ENCODE measurements at places on chromosomes 2 and 18.

DNA sequence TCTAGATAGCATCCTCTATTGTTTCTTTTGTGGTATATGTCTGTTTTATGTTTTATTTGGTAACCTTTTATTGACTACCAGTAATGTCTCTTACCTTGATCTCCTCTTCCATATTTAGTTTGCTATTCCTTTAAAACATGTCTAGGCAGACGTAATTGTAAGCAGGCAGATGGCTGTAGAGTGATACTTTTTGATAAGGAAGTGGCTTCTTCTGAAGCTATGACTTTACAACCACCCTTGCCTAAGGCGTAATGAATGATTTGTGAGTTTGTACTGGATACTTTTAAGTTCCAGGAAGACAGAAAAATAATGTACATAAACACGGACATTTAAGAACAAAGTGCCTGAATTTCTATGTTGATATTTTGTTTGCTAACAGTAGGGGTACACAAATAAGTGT is 85.6 kb downstream of the ZNF804A start:
- no peak for DNase-seq

DNA sequence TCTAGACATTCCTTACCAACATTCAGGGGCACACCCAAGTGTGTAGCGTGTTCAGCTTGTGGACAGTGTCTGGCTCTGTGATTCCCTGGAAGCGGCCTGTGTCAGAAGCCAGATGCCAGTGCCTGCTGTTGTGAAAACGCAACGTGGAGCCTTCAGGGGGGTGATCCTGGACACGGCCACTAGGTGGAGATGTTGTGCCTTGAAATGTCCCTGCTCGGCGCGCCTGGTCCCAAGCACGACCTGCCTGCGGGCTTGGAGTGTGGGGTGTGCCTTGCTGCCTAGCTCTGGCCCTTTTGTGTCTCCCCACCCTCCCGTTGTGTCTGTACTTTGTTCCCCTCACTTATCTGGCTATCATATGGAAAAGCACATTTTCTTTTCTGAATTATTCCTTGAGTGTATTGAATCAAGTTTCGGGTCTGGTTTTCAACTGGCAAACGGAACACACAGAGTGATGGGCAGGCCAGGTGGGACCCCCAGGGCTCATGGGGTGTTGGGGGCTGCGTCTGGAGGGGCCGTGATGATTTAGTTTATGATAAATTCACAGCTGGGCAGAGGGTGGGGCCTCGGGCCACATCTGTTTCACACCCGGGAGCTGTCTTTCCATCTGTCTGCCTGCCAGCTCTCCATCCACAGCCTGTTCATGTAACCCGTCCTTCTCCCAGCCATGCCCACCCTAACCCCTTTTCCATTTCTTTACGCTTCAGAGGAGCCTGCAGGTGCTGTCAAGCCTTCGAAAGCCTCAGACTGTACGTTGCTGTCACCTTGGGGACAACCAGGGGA is 95.5 kb downstream of the DYSF start:
- DNase-seq = peak; percentile 61

- no peak for DNase-seq
Measured at GRCh38 chr2:111184725-111185310, 64.1 kb downstream of the BCL2L11 start.

DNA sequence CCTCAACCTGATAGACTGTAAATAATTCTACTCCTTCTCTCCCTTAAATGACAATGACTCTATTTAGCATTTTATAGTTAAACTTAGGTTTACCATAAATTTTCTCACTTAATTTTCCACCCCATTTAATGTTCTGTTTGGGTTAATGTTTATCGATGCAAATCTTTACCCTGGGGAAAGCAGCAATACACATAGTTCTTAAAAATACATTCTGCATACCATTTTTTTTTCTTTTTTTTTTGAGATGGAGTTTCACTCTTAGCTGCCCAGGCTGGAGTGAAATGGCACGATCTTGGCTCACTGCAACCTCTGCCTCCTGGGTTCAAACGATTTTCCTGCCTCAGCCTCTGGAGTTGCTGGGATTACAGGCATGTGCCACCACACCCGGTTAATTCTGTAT is 14.0 kb downstream of the STAM2 start:
- no peak for DNase-seq

DNA sequence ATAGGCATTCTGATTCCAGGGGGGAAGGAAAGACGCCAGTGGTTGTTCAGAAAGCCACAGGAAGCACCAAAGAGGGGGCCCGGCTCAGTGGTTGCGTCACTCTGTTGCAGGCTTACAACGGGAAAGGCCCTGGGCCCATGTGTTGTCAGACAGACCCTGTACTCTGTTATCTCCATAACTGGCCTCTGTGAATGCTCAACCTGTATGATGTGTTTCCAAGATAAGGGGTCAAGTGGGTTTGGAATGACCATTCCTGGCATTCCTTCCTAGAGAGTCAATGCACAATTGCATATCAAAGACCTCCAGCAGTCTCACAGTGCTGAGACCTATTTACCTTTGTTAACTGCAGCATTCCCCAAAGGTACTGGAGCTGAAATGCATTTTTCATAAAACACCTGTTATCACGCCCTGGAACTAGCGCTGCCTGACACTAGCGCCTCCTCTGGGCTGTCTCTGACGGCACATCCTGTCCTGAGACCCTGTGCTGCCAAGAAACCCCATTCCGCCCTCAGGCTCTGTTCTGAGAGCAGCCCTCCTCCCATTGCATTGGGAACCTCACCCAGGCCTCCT is 13.2 kb upstream of the LRRFIP1 start:
- DNase-seq = peak; percentile 60

DNA sequence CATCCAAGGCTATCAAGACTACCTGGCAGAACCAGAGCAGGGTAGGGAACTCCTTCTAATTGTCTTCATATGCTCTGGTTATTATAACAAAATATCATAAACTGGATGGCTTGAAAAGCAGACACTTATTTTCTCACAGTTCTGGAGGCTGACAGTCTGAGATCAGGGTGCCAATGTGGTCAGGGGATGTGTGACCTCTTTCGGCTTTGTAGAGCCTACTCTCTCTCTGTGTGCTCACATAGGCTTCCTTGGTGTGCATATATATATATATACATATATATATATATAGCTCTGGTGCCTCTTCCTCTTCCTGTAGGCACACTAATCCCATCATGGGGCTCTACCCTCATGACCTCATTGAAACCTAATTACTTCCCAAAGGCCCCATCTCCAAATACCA is 101.6 kb downstream of the ARL6IP6 start:
- no peak for DNase-seq

- peak; percentile 13 for DNase-seq
Measured at GRCh38 chr2:108853421-108853820, 66.8 kb downstream of the CCDC138 start.

DNA sequence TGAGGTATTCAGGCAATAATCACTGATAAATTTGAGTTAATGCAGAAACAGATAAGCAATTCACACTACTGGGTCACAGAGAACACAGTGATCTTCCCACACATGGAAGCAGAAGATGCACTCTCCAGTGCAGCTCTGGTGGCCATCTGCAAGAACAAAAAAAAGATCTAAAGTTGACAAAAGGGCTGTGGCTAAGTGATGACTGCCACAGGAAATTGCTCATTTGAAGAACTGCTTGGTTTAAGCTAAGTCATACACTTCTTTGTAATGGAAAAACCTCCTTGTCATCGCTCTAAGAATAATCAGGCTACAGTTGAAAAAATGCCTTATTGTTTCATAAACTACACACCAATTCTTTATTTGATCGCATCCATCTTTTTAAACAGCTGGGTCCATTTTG is 115.1 kb downstream of the DTNB start:
- peak; percentile 83 for DNase-seq

- no peak for DNase-seq
Measured at GRCh38 chr2:134124047-134124753, 129.7 kb upstream of the MGAT5 start.

GRCh38 chr2:202025816-202026215 is 7.8 kb upstream of the FZD7 start:
- DNase-seq = peak; percentile 62

- no peak for DNase-seq
Measured at GRCh38 chr2:238344035-238344434, 23.7 kb downstream of the TRAF3IP1 start.

DNA sequence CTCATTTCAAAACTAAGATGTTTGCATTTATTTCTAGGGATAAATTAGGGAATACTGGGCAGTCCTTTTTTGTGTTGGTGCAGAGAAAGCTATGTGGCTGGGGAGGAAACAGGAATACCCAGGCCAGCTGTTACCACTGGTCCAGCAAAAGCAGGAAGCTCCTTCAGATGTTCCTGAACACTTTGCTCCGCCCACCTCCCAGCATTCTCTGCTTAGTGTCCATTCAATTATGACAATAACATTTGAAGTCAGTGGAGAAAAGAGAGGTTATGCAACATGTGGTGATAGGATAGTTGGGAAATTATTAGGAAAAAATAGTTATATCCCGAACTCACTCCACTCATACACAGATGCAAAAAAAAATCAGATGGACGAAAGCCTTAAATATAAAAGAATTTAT is 22.1 kb upstream of the ARPC2 start:
- peak; percentile 8 for DNase-seq

DNA sequence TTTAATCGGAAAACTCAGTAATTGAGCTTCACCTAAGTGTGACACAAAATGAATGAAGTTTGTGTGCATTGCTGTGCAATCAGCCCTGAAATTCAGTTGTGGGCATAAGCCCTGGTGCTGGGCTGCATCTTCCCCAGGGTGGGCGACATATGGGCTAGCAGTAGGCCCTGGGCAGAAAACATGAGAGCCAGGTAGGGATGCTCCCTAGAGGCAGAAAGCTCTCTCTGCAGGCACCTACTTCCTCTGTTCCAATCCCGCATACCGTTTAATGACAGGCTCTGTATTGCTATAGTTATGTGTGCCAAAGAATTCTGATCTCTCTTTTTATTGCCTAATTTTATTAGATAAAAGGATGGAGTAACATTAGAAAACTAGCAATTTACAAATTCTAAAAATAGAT is 456.7 kb downstream of the NRXN1 start:
- no peak for DNase-seq

- DNase-seq = no peak
Measured at GRCh38 chr2:221567809-221568208, 4.3 kb downstream of the EPHA4 start.

GRCh38 chr2:64595397-64596176 is 58.1 kb downstream of the SERTAD2 start:
- peak; percentile 64 for DNase-seq

- DNase-seq = no peak
Measured at GRCh38 chr2:148716378-148716920, 71.9 kb downstream of the EPC2 start.

DNA sequence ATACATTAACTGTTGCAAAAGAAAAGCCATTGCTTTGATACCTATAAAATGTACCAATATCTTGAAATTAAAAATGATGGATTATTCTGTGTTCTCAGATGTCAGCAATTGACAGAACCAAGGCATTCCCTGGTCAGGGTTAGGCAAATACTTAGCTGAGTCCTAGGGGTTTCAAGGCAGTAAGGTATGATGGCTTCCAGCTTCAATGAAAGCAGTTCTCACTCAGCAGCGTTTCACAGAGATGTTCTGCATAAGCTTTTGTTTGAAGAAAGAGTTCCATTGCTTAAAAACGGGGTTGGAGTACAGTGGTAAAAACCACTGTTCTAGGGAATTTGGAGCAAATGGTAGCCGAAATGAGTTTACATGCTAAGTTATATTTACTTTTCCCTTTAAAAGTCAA is 17.0 kb upstream of the KANSL1L start:
- no peak for DNase-seq

DNA sequence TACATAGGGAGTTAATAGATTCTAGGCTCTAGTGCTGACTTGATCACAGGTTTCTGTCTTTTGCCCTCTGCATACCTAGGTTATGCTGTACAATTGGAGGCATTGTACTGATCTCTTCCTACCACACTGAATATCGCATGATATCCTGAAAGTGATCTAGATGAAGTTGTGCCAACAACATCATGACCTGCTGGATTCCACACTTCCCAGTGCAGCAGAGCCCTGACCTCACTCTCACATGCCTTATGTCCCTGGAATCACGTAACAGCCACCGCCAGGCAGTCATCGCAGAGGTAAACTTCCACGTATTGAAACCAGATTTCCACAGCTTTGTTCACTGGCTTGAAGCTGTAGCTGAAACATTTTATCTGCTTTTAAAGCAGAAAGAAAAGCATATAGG is 214.0 kb downstream of the ANKRD30B start:
- no peak for DNase-seq

DNA sequence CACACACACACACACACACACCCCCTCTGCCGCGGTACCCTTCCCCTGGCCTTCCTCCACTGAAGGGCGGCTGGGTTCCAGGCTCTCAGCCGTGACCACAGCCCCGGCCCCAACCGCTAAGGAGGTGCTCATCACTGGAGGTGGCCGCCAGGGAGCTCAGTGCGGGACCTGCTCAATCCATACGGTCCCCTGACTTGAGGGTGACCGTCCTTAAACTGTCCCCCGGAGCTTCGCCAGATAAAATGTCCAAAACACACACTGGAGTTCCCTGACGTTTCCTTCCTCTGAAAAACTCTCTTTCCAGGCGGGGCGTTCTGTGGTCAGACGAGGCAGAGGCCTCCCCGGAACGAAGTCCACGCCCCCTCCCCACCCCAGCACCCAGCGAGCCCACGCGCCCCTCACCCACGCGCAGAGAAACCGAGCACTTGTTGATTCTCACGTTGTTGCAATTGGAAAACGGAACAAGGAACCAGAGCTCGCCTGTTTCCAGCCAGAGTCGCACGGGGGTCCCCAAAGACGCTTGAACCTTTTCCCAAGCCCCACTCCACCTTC is 1.4 kb downstream of the MBP start:
- DNase-seq = no peak

Data from fibroblast of upper back skin (primary cell).